NCI-H69 (cell line): ENCODE measurements at places on chromosomes 2 and 18.
A peak's percentile ranks its signal among the peaks of the same experiment; 100 is the strongest.

DNA sequence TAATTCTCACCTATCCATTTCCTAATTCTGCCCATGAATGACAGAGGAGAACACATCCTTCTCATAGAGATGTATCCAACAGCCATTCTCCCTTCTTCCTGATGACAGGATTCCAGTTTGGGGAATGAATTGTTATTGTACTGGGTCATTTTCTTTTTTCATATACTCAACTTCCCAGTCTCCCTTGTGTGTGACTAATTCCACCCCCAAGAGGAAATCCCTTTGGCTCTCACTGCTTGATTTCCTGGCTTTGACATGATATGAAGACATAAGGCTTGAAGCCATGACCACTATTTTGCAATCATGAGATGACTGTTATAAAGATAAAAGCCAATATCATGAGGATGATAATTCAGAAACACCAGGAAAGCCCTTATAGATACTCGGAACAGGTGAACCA is 384.7 kb upstream of the ACVR2A start:
- no peak for DNase-seq

DNA sequence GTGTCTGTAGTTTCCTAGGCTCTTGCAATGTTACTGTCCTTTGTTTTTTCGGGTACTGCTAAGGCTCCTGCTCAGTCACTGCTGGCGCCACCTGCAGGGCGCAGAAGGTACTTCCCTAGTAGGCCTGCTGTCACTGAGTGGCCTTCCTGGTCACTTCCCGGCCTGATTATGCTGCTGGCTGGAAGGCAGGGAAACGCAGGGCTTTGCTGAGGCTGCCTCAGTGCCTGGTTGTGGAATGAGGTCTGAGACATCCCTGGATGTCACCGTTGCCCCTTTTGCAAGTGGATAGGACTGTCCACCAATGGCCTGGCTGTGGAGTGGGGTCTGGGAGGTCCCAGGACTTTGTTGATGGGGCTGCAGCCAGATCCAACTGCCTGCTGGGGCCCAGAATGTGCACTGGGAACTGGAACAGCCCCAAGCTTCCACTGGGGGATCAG is 13.1 kb downstream of the DAW1 start:
- DNase-seq: peak; percentile 38

GRCh38 chr2:27451095-27451494 is 8.9 kb downstream of the KRTCAP3 start:
- no peak for DNase-seq

GRCh38 chr2:5125017-5125730 is 567.0 kb upstream of the SOX11 start:
- DNase-seq: peak; percentile 71

GRCh38 chr2:47360927-47361326 is 42.0 kb upstream of the MSH2 start:
- DNase-seq: no peak

- no peak for DNase-seq
Observed at GRCh38 chr2:239746559-239747246, 278.4 kb downstream of the NDUFA10 start.

DNA sequence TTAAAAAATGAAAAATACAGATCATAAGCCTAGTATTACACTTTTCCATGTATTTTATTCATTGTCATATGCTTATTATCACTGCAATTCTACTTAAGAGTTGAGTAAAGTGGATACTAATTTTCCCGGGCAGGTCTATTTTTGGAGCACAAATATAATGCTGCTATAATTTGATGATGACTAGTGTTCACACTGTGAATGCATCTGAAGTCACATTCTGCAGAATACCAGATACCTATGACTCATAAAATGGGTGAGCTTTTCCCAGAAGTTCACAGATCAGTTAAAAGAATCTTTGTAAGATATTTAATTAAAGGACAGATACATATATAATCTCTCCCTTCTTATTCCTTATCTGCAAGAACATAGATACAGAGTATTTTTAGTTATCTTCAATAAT is 79.8 kb upstream of the MC4R start:
- DNase-seq: peak; percentile 75
